ENCODE measurements at places on chromosomes 2 and 18.

GRCh38 chr2:240464514-240465241 is 29.2 kb downstream of the GPC1 start:
- no peak for DNase-seq

DNA sequence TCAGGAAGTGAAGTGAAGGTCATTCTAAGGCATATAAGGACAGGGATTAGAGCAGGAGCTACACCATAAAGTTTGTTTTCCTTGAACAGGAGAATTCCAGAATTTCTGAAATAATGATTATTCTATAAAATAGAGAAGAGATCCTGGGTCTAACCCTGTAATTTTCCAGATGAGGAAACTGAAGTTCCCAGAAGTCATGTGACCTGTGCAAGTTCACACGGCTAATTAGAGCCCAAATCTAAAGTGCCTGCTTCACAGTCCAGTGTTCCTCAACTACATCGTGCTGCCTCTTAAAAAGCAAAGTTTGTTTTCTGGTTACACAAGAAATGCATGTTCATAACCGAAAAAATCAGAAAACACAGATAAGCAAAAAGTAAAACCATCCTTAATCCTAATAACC is 34.9 kb downstream of the PLB1 start:
- no peak for DNase-seq

GRCh38 chr2:238042849-238043584 is 17.8 kb upstream of the SCLY start:
- no peak for DNase-seq

DNA sequence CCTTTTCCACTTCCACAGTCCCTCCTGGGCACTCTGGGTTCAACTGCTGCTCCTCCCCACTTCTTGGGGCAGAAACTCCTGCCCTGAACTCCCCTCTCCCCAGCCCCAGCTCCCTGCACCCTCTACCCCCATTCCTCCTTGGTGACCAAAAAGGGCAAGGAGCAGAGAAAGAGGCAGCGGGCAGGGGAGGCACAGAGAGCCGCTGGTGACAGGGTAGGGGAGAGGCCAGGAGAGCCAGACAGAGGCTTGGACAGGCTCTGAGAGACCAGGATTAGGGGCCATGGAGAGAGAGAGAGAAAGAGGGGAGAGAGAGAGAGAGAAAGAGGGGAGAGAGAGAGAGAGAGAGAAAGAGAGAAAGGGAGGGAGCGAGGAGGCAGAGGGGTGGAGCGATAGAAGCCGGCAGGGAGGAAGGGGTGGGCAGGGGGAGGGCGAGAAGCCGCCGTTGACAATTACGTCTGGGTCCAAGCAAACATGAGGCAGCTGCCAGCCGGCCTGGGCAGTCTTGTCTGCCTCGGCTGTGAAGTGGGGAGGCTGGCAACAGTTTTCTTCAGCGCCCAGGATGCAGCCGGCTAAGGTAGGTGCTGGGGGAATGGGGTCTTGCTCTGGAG is at the start of gene KCNIP3:
Gene KCNIP3, plus strand, starts transcription at position 468 of the 608 bp plus-strand sequence. Its CDS starts 92 bp downstream, at position 560.
- no peak for DNase-seq

- no peak for DNase-seq
Measured at GRCh38 chr2:30800159-30800558, 7.1 kb downstream of the CAPN13 start.

DNA sequence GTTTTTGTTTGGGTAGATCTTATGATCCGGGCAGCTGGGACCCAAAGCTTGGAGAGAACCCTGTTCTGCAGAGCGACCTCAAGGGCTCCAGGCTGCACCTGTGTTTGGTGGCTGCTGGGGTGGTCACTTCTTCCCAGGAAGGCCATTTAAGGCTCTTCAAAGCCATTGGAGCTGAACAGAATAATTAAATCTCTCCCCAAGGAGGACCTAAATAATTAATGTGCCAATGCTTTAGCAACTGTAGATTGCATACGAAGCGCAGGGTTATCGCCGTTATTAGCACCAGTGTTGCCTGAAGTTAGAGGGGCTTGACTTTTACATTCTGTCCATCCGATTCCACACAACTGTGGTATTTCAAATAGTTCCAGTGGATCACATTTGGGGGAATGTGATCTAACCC is 251.4 kb downstream of the ATAD2B start:
- no peak for DNase-seq

GRCh38 chr2:45736757-45737704 is 85.6 kb downstream of the PRKCE start:
- DNase-seq = no peak

DNA sequence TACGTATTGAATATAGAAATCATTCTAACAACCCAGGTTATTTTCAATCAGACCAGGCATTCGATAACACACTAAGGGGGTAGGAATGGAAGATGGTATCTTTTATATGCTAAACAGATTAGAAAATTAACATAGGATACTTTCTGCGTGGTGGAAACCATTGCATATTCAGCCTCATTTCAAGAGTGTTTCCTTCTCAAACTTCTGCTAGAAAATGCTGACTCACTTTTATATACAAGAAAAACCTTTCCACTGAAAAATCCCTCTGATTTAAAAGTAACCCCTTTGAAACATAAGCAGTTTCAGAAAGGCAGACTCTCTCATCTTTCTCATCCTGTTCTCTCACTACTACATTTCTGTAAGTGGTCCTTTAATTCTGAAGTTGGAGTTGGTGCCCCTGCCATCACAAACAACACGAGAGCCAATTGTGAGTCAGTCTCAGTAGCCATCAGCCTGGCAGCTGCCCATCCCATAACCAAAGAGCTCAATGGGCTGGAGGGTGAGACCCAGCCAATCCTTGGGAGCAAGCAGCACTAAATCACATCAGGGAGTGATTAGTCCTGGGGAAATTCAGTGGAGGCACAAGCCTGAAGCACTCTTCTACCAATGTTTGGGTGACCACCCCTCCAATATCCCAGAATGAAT is 343.1 kb downstream of the CELF4 start:
- no peak for DNase-seq
